ENCODE measurements at places on chromosomes 12 and 14. TPM values are rescaled to one million over a fixed set of nuclear protein-coding genes. Genes with fewer than 3 reads are reported as not detected.

Gene TAMALIN
- 0.38 TPM for total RNA-seq

Gene RACGAP1
- total RNA-seq: 76.2 TPM

Gene CCDC197
- total RNA-seq: not detected

Gene RNF212B
- not detected for total RNA-seq

Gene PLEKHD1
- total RNA-seq: 0.03 TPM

Data from A549 treated with Mapracorat at 1 μM for 4 hours (cell line).